ENCODE measurements at places on chromosomes 1 and 21.

- DNase-seq = no peak
Measured at GRCh38 chr1:21914880-21915640, 22.1 kb downstream of the HSPG2 start.

- no peak for DNase-seq
Measured at GRCh38 chr1:236471653-236472052, 52.1 kb upstream of the LGALS8 start.

DNA sequence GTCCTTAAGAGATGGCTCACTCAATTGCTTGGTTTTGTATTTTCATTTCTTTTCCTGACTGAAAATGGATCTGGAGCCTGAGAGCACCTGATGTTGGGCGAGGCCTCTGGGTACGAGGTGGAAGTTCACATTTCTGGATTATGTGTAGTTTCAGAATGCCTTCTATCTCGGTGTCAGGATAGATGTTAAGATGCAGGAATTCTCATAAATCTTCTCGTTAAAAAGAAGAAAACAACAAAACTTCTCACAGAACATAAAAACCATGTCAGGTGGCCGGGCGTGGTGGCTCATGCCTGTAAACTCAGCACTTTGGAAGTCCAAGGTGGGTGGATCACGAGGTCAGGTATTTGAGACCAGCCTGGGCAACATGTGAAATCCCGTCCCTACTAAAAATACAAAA, 101.8 kb downstream of the RHOU start:
- no peak for DNase-seq

DNA sequence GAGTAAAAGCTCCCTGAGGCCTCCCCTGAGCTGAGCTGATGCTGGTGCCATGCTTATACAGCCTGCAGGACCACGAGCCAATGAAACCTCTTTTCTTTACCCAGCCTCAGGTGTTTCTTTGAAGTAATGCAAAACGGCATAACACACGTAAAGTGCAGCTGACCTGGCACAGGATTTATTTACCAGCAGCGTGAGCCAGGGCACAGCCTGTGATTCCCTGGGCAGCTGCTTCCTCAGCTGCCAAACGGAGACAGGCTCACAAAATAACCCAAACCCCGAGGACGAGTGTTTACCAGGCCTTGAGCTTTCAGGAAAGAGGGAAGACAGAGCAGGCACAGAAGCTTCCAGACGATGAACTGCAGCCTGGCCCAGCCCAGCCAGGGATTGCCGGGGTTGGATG, 120.6 kb upstream of the ARHGEF16 start:
- no peak for DNase-seq

- DNase-seq = no peak
Measured at GRCh38 chr1:12339811-12340543, 110.1 kb downstream of the VPS13D start.

- DNase-seq = no peak
Measured at GRCh38 chr1:157700732-157701131, at the start of gene FCRL3. Gene FCRL3 (minus strand): TSS chr1:157700769. CDS start chr1:157700489, 280 bp downstream.

DNA sequence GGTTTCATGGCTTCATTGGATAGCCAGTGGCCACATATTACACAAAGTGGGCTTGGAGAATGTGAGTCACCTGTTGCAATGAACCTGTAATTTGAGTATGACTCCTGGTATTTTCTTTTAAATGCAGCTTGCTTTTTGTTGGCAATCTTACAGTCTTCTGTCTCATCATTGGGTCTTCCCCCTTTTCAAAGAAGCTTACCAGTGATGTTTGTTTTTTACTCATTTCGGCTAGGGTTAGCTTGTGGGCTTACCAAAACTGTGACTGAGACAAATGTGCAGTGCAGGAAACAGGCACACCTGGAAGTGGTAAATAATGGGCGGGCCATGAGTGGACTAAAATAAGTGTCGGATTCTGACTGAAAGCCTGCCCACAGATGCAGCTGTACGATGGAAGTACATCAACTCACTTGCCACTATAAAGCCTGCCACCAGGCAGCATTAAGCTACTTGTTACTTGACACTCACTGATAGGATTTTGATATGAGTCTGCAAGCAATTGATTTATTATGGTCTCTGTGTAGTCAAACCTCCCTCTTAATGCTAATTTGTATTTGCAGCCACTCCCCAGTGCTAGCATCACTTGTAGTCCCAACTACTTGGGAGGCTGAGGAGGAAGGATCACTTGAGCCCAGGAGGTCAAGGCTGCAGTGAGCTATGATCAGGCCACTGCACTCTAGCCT, 4.2 kb downstream of the HHAT start:
- DNase-seq = no peak

DNA sequence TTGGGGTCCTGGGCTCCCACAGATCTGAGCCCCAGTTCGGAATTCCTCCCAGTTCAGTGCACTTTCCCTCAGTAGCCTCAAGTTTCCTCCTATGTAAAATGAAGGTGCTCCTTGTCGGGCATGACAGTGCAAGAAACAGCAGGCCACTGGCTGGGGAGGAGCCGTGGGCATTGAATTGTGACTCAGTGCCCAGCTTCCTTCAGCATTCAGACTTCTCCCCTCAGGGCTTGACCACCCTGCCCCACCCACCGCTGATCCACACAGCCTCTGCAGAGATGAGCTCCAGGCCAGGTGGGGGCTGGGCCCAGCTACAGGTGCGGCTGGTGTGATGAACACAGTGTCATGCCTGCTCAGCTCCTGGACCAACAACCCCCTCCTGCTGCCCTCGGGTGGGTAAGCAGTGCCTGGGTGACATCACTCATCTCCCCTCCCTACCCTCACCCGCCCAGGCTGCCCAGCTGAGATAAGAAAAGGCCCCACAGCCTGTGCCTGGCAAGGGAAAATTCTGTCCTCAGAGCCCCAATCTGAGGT, 4.9 kb downstream of the MOB3C start:
- DNase-seq = no peak

GRCh38 chr1:227245613-227246320, 72.5 kb downstream of the CDC42BPA start:
- DNase-seq = no peak

DNA sequence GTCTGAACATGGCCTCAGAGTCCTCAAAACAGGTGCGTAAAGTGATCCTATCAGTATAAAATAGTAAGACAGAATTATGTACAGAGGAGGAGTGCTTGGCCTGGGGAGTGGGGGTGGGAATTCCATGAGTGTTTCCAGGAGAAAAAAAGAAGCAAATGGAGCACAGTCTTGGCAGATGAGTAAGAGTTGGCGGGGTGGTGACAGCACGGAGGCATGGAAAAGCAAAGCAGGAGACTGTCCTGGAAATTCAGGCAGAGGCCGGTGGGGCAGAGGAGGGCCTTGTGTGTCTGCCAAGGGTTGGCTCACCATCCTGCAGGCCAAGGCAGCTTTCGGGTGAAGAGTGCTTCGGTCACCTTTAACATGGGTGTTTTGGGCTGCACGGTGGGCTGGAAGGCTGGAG, 63.4 kb downstream of the OPTC start:
- no peak for DNase-seq

- no peak for DNase-seq
Measured at GRCh38 chr1:243639027-243639658, 210.9 kb downstream of the AKT3 start.

All from HFF-Myc (cell line).